Uterus (tissue), 4 donors: ENCODE measurements at places on chromosomes 6 and 20. TPM values are rescaled to one million over a fixed set of nuclear protein-coding genes. Genes with fewer than 3 reads are reported as not detected.
A peak's percentile ranks its signal among the peaks of the same experiment; 100 is the strongest.

- peak; percentile 42 for DNase-seq
These were observed 2.3 kb downstream of the ARID1B start for GRCh38 chr6:156779206-156780094.

The OR2J3 gene
- total RNA-seq, result not detected

GRCh38 chr20:42173440-42173839, 555.3 kb upstream of the CHD6 start:
- no peak for DNase-seq

The NOX3 gene
- total RNA-seq, result not detected

DNA sequence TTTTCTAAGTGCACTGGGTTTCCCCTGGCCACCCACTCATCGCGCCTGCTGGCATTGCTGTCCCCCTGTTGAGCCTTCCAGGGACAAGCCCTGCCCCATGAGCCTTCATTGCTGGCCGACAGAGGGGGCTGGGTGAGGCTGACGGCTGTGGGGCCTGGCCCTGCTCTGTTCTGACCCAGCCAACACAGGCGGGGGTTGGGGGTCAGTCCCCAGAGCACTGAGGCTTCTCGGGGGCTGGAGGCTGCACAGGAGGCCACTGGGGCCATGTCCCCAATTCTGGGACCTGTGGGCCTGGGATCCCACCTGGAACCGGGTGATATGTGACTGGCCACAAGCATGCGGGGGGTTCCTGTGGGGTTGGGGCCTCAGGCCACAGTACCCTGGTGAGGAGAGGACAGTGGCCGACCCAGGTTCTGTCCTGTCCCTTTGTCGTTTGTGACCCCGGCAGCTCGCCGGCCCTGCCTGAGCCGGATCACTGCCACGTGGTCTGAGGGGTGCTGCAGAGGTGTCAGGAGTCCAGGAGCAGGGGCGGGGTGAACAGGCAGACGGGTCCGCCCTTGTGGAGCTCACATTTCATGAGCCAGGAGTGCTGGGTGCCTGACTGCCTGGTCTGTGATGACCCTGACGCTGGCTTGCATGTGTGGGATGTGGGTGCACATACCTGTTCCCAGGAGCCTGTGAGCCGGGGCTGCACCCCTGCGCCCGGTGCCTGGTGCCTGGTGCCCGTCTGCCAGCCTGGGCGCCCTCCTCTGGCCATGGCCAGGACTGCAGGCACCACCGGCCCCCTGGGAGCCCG, 2.1 kb upstream of the COL20A1 start:
- no peak for DNase-seq

The BMP7 gene
- total RNA-seq, result under 0.01 TPM

DNA sequence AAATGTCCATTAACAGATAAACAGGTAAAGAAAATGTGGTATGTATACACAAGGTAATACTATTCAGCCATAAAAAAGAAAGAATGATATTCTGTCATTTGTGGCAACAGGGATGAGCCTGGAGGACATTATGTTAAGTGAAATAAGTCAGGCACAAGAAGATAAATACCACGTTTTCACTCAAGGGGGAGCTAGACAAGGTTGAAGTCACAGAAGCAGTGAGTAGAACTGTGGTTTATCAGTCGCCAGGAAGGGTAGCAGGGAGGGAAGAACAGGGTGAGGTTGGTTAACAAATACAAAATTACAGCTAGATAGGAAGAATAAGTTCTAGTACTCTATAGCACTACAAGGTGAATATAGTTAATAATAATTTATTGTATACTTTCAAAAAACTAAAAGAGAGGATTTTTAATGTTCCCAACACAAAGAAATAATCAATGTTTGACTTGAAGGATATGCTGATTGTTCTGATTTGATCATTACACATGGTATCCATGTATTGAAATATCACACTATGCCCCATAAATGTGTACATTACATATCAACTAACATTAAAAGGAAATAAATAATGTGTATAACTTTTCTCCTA, 21.1 kb downstream of the RTN4IP1 start:
- DNase-seq, result no peak

The THBD gene
- 42.6 TPM for total RNA-seq

GRCh38 chr6:129671442-129672340, 38.3 kb downstream of the ARHGAP18 start:
- no peak for DNase-seq

The DPPA5 gene
- not detected for total RNA-seq

The SGK2 gene
- total RNA-seq, result 2.4 TPM

GRCh38 chr6:42368181-42368580, 83.5 kb downstream of the TRERF1 start:
- no peak for DNase-seq

DNA sequence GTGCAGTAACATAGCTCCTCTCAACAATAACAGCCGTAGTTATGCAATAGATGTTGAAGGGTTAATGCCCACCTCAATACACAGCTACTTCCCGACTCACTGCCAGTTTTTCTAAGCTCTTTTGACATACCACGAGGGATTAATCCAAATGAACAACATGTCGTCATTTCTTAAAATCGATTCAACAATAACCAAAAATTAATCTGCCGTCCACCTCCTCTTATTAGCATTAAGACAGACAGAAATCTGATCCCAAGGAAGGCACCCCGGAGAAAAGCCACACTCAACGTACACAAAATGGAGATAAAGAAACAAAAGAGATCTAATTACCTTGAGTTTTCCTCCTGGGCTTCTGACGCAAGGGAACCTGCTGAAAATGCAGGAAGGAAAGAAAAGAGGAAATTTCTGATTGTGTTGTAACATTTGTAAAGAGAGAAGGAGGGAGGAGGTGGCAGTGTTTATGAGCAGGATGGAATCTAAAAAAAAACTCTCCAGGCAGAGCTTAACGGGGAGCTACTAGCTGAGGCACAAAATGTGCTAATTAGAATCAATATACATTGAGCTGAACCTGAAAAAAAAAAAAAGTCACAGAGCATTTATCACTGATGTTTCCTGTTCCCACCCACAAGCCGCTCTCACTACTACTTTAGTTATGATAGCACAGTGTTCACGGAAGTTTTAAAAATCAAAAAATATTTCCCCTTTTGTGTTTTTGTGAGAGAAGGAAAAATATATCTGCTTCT, 109.3 kb downstream of the IPCEF1 start:
- no peak for DNase-seq

The ANGPT4 gene
- 8.8 TPM for total RNA-seq

GRCh38 chr6:149898966-149899365, 1.1 kb upstream of the RAET1E start:
- no peak for DNase-seq

- DNase-seq, result no peak
These were observed 86.8 kb downstream of the ZFP64 start for GRCh38 chr20:52104546-52105441.

DNA sequence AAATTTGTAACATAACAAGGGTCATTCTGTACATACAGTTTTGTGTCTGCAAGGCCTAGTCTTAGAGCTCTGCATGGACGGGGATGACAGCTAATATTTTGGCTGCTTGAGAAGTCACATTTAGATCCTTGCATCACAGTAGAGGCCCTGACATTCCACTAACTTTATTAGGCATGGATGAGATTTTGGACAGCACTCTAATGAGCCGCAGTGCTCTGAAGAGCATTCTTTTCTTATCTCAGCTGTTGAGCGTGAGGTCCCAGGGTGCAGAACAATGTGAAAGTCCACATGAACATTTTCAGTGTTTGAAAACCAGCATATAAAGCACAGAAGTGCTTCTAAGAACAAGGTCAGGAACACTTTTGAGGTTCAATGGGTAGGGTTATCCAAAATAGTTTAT, 58.9 kb downstream of the IPCEF1 start:
- DNase-seq, result no peak

DNA sequence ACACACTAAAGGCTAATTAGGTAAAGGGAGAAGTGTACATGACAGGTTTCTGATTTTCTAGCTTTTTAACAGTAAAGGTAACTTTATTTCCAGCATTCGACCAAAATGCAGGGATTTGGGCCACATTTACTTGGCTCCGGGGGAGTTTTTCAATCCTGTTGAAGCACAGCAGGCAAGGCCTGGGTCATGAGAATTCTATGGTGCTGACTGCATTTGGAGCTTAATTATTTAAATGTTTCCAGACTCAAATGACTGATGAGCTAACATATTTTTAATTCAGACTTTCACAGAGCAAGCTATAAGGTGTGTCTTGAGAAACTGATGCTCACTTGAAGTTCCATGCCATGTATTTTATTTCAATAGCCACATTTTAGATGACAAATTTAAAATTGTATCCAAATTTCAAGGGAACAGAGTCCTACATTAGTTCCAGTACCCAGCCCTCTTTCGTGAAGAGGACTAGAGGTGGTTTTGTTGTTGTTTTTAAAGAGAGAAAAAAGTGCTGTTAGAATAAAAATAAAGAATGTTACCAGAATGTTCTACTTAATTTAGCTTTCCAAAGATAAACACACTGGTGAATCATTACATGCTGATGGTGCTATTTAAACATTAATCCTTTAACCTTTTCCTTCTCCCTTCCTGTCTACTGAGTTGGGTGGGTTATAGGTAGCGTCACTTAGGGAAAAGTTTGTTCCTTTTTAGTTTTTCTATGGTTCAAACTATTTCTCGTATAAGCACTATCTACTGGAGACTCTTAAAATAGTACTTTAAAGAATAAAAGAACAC, 82.3 kb upstream of the PHACTR2 start:
- no peak for DNase-seq

- DNase-seq, result no peak
These were observed 9.6 kb upstream of the PLG start for GRCh38 chr6:160692369-160692959.

- DNase-seq, result no peak
These were observed 6.6 kb upstream of the WFDC2 start for GRCh38 chr20:45462711-45463509.
